ENCODE measurements at places on chromosomes 1 and 21.

DNA sequence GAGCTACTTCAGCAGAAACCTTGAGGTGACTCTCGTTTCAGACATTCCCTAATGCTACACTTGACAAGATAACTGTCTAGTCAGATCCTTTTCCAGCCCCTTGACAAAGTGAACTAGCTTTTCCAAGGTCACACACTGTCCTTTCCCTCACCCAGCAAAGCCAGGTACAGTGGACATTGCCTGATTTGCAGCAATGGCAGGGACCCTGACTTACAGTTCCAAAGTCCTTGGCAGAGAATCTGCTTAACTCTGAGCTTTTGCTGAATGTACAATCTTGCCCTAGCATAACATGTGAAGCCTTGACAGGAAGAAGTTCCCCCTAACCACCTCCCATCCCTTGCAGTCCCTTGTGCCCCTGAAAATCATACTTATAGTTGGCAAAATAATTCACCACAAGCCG lies 37.1 kb downstream of the HSD3B2 start:
- DNase-seq: no peak

DNA sequence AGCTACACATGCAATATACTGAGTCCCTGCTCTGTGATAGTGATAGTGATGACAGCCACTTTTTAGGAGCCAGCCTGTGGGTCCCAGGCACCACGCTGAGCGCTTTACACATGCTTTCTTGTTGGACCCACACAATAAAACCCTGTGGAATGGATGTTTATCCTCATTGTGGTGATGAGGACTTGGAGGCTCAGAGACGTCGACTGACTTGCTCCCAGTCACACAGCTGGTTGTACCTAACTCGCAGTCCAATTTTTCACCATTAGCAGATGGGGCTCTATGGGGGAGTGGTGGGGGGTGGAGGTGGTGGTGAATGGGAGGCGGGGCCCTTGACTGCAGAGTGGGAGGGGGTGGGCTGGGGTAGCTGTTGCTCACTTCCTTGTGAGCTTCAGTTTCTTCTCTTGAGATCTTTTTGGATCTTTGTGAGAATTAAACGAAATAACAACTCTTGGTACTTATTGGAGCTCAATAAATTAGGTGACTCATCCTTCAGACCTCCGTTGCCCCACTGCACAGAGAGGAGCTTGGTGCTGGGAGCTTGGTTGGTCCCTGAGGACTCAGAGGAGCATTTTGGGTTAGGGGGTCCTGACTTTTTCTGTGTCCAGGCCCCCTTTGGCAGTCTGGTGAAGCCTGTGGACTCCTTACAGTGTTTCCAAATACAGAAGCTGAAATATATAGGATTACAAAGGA lies 61.8 kb upstream of the CD1D start:
- no peak for DNase-seq

GRCh38 chr1:69263921-69264391 lies 303.8 kb upstream of the LRRC7 start:
- no peak for DNase-seq

GRCh38 chr1:5839881-5840550 lies 152.2 kb downstream of the NPHP4 start:
- no peak for DNase-seq

DNA sequence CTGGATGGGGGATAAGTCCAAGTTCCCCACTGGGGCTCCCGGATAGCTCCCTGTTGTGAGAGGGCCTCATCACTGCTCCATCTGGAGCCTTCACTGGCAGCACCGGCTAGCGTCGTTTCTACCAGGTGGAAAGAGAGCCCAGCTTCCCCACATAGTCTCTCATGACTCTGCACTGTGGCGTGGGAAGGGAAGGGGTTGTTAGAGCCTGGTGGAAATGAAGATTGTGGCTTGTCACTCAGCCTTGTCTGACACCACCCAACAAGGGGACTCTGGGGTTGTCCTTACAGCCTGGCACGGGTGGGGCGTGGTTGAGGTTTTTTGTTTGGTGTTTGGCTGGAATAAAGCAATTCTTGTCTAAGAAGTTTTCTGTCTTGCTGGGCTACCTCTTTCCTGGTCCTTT lies 94.6 kb downstream of the ADARB1 start:
- DNase-seq: no peak

DNA sequence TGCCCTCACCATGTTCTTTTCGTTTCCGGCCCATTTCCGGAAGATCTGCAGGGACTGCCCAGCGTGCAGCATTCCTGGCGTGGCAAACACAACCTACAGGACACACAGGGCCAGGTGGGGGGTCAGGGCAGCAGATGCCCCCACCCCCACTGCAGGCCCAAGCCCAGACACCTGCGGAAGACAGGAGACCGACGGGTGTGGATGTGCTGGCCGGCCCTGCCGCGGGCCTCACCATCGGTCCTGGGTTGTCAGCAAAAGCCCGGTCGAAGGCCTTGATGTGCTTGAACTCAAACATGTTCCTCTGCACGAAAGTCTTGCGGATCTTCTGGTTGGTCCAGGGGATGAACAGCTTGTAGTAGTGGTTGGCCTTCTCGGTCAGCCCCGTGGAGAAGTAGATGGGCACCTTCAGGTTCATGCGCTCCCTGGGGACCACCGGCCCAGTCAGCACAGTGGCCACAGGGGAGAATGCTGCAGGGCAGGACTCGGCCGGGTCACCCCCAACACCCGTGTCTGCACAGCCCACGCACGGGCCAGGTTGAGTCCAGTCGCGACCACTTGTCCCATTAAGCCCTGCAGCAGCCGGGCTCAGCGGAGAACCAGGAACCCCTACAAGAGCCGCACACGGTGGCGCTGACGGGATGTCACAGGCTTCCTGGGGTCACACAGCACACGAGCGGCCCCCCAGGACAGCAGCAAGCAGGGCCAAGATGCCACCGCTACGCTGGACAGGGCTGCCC lies 5.3 kb downstream of the PUSL1 start:
- no peak for DNase-seq

GRCh38 chr1:26888231-26888630 lies 1.9 kb downstream of the GPN2 start:
- DNase-seq: no peak

DNA sequence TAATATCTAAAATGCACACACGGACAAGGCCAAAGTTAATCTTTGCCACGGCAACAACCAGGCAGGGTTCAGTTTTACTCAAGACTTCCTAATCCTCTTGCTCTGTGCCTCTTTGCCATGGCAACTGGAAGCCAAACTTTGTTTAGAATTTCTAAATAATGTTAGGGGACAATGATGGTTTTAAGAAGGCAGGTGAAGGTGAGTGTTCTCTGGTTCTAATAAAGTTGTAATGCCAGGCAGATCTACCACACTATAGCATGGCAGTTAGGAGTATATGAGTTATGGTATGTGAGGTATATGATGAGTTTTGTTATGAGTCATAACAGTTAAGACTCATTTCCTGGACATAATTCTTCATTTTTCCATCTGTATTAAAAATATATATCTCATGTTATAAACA lies 2.7 kb downstream of the PTPRC start:
- DNase-seq: no peak

- no peak for DNase-seq
Measured at GRCh38 chr1:55196433-55197035, 18.6 kb downstream of the USP24 start.

DNA sequence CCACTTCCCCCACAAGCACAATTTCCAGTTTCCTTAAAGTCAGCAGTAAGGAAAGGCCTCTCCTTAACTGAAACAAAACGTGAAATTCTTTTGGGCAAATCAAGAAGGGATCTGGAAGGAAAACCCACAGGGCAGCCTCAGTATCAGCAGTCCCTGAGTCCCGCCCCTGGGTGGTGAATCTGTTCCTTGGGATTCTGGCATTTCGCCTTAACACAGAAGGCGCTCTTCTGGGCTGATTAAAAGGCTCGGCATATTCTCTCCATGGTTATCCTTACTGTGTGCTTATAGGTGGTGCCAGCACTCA lies 12.2 kb upstream of the RAB4A start:
- DNase-seq: no peak

DNA sequence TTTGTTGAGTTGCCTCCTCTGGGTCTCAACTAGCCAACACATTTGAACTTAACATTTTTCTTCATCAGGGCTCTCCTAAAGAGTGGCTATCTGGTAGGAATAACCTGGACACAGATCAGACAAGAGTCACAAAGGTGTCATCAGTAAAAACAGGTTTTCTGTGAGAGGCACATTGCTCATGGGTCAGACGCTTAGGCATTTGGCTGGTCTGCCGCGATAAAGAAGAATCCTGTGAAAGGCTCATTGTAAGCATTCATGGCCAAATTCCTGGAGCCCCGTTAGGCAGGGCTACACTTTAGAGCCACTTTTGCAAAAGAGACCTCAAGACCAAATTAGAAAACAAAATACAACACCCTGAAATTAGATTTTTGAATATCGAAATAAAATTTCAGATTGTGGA lies 64.2 kb upstream of the PDE4B start:
- no peak for DNase-seq

DNA sequence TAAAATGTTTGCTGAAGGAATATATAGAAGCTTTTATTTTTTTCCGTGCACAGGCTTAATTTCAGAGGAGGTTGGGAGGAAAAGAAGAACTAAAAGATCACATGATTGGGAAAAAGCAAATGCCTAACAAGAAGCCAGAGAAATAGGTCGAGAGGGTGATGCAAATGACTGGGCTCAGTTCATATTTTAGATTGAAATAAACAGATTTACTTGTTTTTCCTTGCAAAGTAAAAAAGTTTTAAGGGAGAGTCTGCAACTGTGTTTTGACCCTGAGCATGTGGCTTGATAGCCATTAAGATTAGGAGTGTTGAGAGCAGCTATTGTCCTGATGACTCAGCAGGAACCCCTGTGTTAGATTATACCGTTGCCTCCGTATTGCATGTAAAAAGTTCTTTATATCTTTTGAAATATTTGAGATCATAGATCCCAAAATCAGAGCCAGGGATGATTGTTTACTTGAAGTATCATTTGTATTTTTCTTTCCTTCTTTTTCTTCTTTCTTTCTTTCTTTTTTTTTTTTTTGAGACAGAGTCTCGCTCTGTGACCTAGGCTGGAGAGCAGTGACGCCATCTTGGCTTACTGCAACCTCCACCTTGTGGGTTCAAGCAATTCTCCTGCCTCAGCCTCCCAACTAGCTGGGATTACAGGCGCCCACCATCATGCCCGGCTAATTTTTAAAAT lies 20.2 kb downstream of the CLIC4 start:
- no peak for DNase-seq

DNA sequence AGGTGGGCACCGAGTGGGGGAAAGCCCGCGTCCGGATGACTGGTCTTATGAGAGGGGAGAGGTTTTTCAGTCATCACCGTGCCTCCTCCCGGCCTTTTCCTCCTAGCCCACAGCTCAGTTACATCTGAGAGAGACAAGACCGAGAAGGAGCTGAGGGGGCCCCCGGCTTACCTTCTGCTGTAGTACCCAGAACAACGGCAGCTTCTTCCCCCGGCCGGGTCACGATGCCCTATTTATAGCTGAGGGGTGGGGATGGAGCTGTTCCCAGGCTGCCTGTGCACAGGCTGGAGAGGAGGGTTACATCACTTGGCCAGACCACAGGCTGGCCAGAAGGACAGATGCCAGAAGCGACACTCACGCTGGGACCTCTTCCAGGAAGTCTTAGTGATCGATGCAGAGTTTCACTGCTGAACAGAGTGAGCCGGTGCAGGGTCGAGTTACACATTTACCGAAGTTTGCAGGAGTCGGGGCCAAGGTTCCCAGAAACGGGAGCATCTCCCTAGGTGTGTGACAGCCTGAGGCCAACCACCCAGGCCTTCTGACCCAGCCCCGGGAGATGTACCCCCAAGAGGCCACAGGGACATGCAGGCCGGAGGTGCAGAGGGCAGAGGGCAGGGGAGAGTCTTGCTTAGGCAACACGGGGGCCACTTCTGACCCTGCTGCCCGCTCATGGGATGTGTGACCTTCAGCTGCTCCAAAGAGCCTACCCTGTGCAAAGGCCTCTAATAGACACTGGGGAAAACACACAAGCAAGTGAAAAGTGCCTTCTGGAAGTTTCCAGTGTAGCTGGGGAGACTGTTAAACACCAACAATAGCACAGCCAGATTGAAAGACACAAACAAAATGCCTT lies at the start of gene AGT:
AGT (minus strand) TSS at position 208 of the 850 bp plus-strand sequence. CDS start 3,299 bp downstream, outside the sequence.
- DNase-seq: no peak

GRCh38 chr1:221149555-221150075 lies 270.4 kb downstream of the HLX start:
- no peak for DNase-seq

DNA sequence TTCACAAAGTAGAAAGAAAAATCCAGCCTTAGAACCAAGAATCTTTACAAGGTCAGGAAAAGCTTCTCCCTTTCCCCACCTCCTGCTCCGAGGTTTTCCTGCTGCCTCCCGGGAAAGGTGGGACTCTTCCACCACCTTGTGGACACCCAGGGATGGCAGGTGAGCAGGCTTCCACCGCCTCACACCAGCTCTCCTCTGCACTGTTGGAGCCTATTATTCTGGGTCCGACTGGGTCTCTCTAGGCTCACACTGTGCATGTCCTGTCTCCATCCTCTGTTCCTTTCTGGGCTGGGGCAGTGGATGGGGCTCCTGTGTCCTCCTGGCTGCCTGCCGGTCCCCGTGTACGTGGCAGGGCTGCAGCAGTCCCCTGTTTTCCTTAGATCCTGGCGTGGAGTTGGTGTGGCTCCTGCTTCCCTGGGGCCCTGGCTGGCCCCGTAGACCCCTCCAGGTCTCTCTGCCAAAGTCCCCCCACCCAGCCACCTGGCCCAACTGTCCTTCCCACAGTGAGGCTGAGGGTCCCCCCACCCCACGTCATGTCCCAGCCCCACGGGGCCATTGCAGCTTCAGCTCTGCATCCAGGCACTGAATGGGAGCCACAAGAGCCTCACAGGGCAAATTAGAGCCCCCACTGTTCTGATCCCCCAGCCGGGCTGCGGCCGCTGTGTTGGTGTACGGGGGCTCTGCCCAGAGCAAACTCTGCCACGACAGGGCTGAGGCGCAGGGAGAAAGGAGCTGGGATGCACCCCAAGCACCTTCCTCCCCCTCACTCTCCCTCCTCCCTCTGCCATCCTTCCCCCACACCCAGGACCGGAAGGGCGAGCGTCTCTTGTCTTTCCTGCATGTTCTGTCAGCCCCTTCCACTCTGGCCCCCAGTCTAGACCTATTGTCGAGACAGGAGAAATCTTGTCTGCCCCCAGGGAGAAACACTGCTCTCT lies 3.3 kb upstream of the SLC45A1 start:
- DNase-seq: no peak

GRCh38 chr1:189656628-189657530 lies 820.8 kb downstream of the BRINP3 start:
- DNase-seq: no peak

GRCh38 chr1:151574575-151575529 lies 34.7 kb downstream of the TUFT1 start:
- no peak for DNase-seq

DNA sequence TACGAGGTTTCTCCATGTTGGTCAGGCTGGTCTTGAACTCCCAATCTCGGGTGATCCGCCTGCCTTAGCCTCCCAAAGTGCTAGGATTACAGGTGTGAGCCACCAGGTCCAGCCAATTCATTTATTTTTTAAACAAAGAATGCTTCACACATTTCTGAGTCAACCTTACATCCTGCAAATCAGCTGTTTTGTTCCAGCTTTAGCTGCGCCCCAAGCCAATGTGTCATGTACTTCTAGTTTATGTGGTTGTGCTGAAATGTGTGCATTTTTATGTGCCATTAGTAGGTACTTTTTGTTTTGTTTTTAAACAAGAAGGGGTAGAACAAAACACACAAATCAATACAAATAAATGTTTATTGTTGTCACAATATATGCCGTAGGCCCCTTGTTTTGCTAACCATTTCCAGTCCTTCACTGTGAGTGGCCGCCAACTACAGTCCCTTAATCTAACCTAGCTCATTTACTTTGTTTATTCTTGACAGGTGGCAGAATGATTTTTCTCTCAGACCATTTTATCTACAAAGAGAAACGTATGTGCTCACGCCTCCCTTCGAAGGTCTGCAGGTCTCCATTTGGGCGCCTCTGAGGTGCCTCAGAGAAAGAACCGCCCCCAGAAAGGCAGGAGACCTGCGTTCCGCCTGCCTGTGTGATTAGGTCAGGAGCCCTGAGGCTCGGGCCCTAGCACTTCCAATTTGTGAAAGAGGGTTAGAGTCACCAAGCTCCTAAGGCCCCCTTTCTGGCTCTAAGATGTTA lies 2.8 kb upstream of the CASQ2 start:
- no peak for DNase-seq

Measured in stimulated activated CD8-positive, alpha-beta memory T cell treated with anti-CD3 and anti-CD28 coated beads, Interleukin-15, amount 100 ng/mL, for 4 hours (primary cell).